ENCODE measurements at places on chromosomes 7 and 10.

GRCh38 chr10:29328983-29329382 is 40.1 kb downstream of the LYZL1 start:
- DNase-seq: peak; percentile 67

DNA sequence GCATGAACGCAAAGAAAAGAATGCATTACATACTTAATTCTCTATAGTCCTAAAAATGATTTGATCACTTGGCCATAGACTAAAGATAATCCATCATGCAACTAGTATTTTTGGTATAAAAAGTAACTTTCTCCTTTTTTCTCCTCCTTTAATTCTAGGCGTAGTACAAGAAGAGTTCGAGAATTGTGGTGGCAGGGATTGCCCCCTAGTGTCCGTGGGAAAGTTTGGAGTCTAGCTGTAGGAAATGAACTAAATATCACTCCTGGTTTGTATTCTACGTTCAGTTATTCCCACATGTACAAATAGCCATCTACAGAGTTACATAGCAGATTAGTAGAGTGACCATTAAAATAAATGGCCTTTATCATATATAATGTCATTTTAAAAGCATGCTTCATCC is 45.5 kb upstream of the HELLS start:
- no peak for DNase-seq

GRCh38 chr10:92839191-92840085 is 8.9 kb upstream of the EXOC6 start:
- no peak for DNase-seq

GRCh38 chr7:20343205-20343604 is 12.5 kb downstream of the ITGB8 start:
- no peak for DNase-seq

GRCh38 chr7:19413443-19413965 is 268.3 kb upstream of the FERD3L start:
- DNase-seq: no peak

DNA sequence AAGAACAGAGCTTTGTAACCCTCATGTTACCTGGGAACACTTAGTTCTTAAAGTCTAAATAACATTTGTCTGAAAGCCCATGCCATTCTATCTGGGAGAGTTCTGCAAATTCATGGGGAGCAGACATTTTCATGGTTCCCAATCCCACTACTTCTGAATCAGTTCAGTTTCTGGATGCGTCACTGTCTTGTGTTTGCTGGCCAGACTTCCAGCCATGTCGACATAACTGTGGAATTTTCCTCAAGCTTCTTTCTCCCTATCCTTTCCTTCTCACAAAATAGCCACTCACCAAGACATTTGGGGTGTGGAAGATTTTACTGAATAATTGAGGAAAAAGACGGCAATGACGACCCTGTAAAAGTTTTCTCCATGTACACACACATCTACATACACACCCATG is 272.5 kb downstream of the NEBL start:
- DNase-seq: peak; percentile 7

GRCh38 chr7:29102558-29103151 is 43.7 kb downstream of the CPVL start:
- peak; percentile 30 for DNase-seq

GRCh38 chr10:125128397-125129075 is 31.8 kb downstream of the CTBP2 start:
- no peak for DNase-seq

- DNase-seq: peak; percentile 38
These were observed 12.9 kb upstream of the VIM start for GRCh38 chr10:17214971-17215781.

DNA sequence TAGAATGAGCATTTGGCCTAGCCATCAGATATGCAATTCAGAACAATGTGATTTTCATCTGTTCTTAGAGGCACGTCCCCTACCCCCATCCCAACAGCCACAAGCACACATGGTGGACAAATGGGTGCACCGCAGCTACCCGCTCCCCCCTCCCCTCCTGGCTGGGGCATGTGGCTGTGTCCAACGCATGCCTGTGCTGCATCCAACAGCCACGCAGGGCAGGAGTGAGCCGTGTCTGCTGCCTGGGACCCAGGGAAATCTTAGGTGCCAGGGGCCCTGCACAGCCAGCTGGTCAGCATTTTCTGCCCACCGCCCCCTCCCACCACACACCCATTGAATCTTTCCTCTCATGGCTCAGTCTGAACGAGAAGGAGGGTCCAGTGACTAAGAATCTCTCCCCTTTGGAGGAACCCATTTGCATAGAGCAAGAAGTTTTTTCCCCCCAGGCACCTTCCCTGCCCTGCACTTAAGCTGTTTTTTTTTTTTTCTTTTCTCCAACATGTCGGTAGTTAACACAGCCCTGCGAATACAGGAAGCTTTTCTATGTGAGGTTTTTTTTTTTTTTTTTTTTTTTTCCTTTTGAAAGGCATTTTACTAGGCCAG is 138.9 kb downstream of the WDR11 start:
- DNase-seq: no peak

DNA sequence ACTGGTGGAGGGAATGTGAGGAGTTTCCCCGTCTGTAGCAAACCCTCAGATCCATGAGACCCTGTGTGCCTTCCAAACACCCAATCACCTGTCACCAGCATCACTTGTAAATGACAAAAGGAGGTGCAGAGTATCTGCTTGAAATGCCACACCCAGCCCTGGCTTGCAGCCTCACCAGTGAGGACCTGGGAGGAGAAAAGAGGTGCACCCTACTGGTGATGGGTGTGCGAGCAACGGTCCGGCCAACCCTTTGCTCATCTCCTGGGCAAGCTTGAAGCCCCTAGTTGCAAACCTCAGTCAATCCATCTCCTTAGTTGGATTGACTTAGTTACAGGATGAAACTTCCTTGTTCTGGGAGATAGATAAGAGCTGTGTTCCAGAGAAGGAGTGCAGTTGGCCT is 62.4 kb upstream of the WAPL start:
- no peak for DNase-seq
